Neural progenitor cell (in vitro differentiated cells): ENCODE measurements at places on chromosomes 12 and 14. TPM values are rescaled to one million over a fixed set of nuclear protein-coding genes. Genes with fewer than 3 reads are reported as not detected.

Gene ACYP1
- 38.8 and 43.1 TPM in 2 replicates for total RNA-seq

GRCh38 chr12:89709995-89710872 lies 1.6 kb upstream of the ATP2B1 start:
- H3K36me3 ChIP-seq: no peaks in the 10 kb centered on the region
- H3K4me3 ChIP-seq: peak overlapping the region; percentile 98
- H3K27ac ChIP-seq: peak overlapping the region; percentile 97
- peaks cover 22% of the 10 kb centered on the region for H3K27me3 ChIP-seq
- DNase-seq: peak; percentile 77
- peaks cover 28% of the 10 kb centered on the region for H3K4me1 ChIP-seq

Gene IGF1
- total RNA-seq: not detected in 2 replicates

GRCh38 chr12:6965026-6965661 lies 5.3 kb downstream of the PHB2 start:
- no peaks in the 10 kb centered on the region for H3K36me3 ChIP-seq
- H3K4me1 ChIP-seq: peaks cover 27% of the 10 kb centered on the region
- H3K27ac ChIP-seq: peak overlapping the region; percentile 27
- H3K27me3 ChIP-seq: no peaks in the 10 kb centered on the region
- peak; percentile 90 for DNase-seq
- H3K4me3 ChIP-seq: no peak overlapping the region

GRCh38 chr14:49895480-49895879 lies 2.6 kb downstream of the ARF6 start:
- H3K4me1 ChIP-seq: peaks cover 24% of the 10 kb centered on the region
- no peaks in the 10 kb centered on the region for H3K27me3 ChIP-seq
- no peak for DNase-seq
- peak overlapping the region; percentile 84 for H3K4me3 ChIP-seq

DNA sequence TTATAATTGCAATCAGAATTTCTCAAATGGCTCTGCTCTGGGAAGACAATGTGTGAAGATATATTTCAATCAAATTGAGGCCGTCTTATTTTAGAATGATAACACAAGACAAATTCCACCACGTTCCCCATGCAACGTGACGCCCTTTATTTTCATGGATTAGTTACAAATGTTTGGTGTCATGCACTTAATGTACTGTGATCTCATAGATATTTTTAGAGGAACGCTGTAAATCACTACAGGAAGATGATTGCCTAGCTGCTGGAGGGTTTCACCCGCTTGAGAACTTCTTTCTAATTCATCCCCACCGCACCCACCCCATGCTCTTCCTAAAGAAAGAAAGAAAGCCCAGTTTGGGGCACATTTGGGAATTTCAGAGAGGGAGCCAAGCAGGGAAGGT lies 117.2 kb downstream of the PLXNC1 start:
- H3K4me1 ChIP-seq: peaks cover 49% of the 10 kb centered on the region
- H3K27me3 ChIP-seq: no peaks in the 10 kb centered on the region
- no peaks in the 10 kb centered on the region for H3K36me3 ChIP-seq

DNA sequence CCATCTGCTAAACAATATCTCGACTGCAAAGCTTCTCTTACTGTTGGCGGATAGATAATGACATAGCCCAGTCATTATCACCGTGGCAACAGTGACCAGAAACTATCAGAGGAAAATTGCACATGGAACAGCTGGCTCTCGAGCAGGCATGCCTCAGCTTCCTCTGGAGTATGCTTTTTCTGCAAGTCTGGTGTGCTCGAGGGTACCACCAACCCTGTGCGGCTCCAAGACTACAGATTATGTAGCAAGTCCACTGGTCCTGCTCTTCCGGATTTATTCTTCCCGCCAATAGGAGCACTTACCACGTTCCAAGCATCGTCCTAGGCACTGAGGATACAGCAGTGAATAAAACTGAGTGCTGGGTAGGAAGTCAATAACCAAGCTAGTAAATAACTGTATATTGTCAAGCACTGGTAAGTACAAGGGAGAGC lies 1.4 kb upstream of the GLRX5 start:
- H3K4me3 ChIP-seq: peak overlapping the region; percentile 95
- peak; percentile 27 for DNase-seq
- peaks cover 4% of the 10 kb centered on the region for H3K36me3 ChIP-seq
- peaks cover 43% of the 10 kb centered on the region for H3K4me1 ChIP-seq
- no peaks in the 10 kb centered on the region for H3K27me3 ChIP-seq

Gene LRP1
- 13.9 and 31.9 TPM in 2 replicates for total RNA-seq

DNA sequence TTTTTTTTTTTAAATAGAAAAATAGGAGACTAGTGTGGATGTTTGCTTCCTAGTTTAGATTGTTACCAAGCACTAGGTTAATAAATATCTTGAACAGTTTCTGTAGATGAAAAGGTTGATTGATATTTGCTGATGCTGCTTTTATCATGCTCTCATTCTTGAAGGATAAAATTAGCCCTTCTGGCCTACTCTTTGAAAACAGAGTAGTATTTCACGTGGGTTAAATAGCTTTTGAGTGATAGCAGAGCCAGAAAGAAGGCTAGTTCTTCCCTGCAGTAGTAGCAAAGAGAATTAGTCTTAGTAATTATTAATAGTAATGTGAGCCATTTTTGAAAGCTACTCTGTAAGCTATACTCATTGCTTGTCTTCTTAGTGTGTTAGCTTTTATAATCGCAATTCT lies 5.2 kb downstream of the NEDD1 start:
- no peak overlapping the region for H3K4me3 ChIP-seq
- no peaks in the 10 kb centered on the region for H3K27me3 ChIP-seq
- DNase-seq: no peak
- no peak overlapping the region for H3K27ac ChIP-seq
- peaks cover 36% of the 10 kb centered on the region for H3K4me1 ChIP-seq

Gene COX8C
- not detected in 2 replicates for total RNA-seq

- H3K4me1 ChIP-seq: no peaks in the 10 kb centered on the region
- no peak overlapping the region for H3K27ac ChIP-seq
- no peak overlapping the region for H3K4me3 ChIP-seq
- H3K36me3 ChIP-seq: no peaks in the 10 kb centered on the region
- no peaks in the 10 kb centered on the region for H3K27me3 ChIP-seq
Measured at GRCh38 chr12:71335151-71335962, 104.2 kb upstream of the LGR5 start.

Gene ADGRD1
- 0.40 TPM in 1 of 2 replicates, not detected in the other for total RNA-seq

- H3K27ac ChIP-seq: no peak overlapping the region
- no peaks in the 10 kb centered on the region for H3K27me3 ChIP-seq
- no peaks in the 10 kb centered on the region for H3K36me3 ChIP-seq
- no peaks in the 10 kb centered on the region for H3K4me1 ChIP-seq
- no peak for DNase-seq
Measured at GRCh38 chr12:90621927-90622326, 333.0 kb downstream of the CCER1 start.

GRCh38 chr12:15837141-15837790 lies 44.9 kb upstream of the STRAP start:
- no peaks in the 10 kb centered on the region for H3K36me3 ChIP-seq
- DNase-seq: no peak
- H3K27ac ChIP-seq: no peak overlapping the region
- no peaks in the 10 kb centered on the region for H3K27me3 ChIP-seq
- peaks cover 29% of the 10 kb centered on the region for H3K4me1 ChIP-seq

GRCh38 chr12:86293682-86294240 lies 37.6 kb upstream of the MGAT4C start:
- H3K27me3 ChIP-seq: no peaks in the 10 kb centered on the region
- no peak overlapping the region for H3K27ac ChIP-seq
- no peaks in the 10 kb centered on the region for H3K4me1 ChIP-seq
- no peaks in the 10 kb centered on the region for H3K36me3 ChIP-seq

- no peaks in the 10 kb centered on the region for H3K27me3 ChIP-seq
- peaks cover 10% of the 10 kb centered on the region for H3K4me1 ChIP-seq
- no peaks in the 10 kb centered on the region for H3K36me3 ChIP-seq
- H3K4me3 ChIP-seq: no peak overlapping the region
- DNase-seq: no peak
- no peak overlapping the region for H3K27ac ChIP-seq
Measured at GRCh38 chr12:125249066-125249824, 184.0 kb downstream of the AACS start.

Gene CLEC4E
- total RNA-seq: not detected in 2 replicates

GRCh38 chr12:125114365-125115141 lies 49.3 kb downstream of the AACS start:
- H3K36me3 ChIP-seq: no peaks in the 10 kb centered on the region
- no peak overlapping the region for H3K27ac ChIP-seq

Gene OTX2
- total RNA-seq: 453 and 513 TPM in 2 replicates

DNA sequence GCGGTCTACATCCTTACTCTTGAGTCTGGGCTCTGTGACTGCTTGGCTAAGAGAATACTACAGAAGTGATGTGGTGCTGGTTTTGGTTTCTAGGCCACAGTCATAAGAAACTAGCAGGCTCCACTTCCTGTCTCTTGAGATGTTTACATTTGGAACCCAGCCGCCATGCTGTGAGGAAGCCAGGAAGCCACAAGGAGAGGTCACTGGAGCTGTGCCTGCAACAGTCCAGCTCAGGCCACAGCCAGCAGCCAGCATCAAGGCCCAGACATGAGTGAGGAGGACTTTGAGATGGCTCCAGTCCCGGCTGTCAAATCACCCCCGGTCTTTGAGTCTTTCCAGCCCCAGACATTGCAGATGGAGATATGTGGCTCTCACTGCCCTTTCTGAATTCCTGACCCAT lies 12.9 kb upstream of the FAM181A start:
- no peaks in the 10 kb centered on the region for H3K27me3 ChIP-seq
- DNase-seq: no peak
- no peaks in the 10 kb centered on the region for H3K36me3 ChIP-seq
- H3K4me3 ChIP-seq: no peak overlapping the region

- no peaks in the 10 kb centered on the region for H3K27me3 ChIP-seq
- peaks cover 6% of the 10 kb centered on the region for H3K4me1 ChIP-seq
- H3K4me3 ChIP-seq: no peak overlapping the region
Measured at GRCh38 chr12:52322069-52322468, 871 bp upstream of the KRT83 start.

Gene KRT3
- total RNA-seq: not detected in 2 replicates

GRCh38 chr12:103645202-103645601 lies 58.1 kb downstream of the STAB2 start:
- H3K27ac ChIP-seq: no peak overlapping the region
- H3K27me3 ChIP-seq: no peaks in the 10 kb centered on the region
- H3K36me3 ChIP-seq: no peaks in the 10 kb centered on the region
- no peak overlapping the region for H3K4me3 ChIP-seq
- peaks cover 4% of the 10 kb centered on the region for H3K4me1 ChIP-seq
